ENCODE measurements at places on chromosomes 6 and 20.
A peak's percentile ranks its signal among the peaks of the same experiment; 100 is the strongest.

GRCh38 chr6:113856625-113857555, at the start of gene MARCKS:
Gene MARCKS, plus strand, starts transcription at chr6:113857345. Its CDS starts 401 bp downstream, at chr6:113857746.
- peak; percentile 95 for DNase-seq

DNA sequence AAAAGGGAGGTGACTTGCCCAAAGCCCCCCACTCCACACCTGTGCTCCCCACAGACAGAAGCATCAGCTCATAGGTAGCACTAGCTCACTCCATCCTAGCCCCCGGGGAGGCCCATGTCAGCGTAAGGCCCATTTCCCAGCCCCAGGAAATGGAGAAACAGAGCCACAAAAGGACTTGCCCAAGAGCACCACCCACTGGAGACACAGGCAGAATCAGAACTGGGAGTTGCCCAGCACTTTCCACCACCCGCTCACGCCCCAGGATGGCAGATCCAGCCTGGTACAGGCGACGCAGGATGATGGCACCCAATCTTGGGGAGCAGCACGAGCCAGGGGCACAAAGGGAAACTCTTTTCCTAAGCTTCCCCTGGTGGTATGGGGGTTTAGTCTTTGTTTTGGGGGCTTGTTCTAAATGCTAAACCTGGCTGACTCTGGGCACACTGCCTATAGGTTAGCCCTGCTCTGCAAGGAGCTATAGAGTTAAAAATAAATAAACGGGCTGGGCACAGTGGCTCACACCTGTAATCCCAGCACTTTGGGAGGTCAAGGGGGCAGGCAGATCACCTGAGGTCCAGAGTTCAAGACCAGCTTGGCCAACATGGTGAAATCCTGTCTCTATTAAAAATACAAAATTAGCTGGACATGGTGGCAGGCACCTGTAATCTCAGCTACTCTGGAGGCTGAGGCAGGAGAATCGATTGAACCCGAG, 11.8 kb downstream of the C20orf203 start:
- DNase-seq = no peak

DNA sequence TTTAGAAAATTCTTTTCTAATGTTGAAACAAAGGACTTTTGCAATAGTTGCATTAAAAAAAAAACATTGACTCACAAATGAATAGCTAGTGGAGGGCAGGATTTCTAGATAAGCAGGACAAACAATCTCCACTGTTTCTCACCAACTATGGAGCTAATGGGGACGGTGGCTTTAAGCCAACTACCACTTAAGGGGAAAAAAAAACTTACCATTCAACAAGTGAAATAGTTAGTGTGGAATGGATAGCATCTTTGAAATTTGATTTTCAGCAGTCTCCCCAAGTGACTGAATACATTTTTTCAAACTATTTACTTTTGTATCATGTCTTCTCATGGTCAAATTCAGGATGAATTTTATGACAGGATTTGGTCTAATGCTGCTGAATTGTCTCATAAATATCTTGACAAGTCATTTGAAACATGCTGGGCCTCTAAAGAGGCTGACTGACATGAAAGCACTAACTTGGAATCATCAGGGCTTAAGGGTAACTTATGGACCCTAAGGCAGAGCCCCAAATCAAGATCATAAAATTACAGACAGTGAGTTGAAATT, 100.5 kb downstream of the EYA4 start:
- DNase-seq = no peak

DNA sequence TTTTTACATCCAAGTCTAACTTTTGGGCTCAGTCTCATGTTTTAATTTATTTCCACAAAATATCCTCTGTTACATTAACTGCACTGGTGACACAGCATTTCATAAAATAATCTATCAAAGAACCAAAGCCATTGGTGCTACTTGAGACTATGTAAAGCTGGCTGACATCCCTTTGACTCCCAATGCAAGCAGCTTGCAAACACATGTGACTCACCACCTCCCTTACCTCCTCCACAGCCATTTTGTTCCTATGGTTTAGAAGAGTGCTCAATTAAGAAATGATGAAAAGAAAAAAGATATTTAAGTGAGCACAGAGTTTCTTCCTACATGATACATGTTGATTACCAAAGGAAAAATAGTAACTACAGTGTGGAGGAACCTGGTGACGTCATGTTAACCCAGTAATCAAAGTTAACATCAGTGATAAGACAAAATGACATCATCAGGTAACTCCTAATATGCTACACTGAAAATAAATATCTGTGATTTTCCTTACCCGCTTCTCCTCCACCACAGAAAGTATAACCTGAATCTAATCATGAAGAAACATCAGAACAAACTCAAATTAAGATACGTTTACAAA, 53.3 kb upstream of the LGSN start:
- no peak for DNase-seq

DNA sequence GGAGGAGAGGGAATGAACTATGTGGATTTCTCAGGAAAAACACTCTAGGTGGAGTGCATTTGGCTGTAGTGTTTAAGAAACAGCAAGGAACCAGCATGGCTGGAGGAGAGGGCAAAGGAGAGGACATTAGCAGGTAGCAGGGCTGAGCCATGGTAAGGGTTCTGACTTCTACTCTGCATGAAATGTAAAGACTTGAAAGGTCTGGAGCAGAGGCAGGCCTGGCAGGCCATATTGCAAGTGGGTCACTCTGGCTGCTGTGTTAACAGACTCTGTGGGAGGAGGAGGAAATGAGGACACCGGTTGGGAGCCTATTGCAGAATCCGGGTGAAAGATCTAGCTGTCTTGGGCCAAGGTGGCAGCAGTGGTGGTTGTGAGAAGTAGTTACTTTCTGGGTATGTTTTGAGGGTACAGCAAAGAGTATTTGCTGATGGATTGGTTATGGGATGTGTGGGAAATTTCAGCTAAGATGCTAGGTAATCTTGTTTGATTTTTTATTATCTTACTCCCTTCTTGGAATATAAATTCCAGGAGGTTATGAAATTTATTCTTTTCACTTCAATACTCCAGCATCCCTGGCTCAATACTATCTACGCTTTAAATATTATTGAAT, 115.9 kb upstream of the BCLAF1 start:
- peak; percentile 90 for DNase-seq

DNA sequence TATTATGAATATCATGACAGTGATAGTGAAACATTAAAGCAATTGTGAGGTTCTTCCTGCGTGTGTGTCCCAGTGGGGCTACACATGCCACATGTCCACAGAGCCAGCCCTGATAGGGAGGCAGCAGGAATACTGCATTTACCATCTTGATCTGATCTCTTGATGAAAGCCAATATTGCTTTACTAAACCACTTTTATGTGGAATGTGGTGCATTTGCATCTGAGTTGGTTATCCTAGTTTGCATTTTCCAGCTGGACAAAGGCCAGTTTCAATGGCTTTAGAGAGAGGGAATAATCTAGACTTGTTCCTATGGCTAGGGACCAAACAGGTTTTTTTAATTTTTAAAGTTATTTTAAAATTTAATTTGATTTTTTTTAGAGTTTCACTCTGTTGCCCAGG, 216.3 kb upstream of the FERMT1 start:
- no peak for DNase-seq

DNA sequence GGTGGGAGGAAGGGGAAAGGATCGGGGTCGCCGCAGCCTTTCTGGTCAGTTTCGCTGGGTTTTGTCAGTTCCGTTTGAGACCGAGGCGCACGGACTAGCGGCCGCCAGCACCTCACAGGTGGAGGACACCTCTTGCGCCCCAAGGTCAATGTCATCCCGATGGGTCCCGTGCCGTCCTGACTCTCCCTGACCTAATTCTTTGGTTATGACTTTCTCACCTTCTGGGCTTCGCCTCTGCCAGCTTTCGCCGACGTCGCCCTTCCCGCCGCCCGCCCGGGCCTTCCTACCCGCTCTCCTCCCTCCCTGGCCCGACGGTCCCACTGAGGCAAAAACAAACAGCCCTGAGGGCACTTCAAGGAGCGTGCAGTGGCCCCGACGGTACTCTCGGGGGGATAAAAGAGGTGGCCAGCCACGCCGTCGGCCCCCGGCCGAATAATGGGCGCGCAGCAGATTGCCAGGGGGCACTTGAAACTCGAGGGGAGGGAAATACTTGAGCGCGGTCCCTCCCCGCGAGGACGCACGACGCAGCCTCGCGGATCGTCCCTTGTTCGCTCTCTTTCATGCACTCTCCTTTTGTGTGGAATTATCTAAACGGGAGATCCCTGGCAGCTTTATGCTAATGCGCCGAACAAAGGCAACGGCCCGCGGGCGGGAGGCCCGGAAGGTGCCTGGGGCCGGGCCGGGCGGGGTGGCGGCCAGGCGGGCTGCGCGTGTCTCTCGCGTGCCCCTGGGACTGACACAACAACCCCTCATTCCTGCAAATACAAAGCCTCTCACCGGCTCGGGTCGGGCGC, 3.9 kb upstream of the INSM1 start:
- DNase-seq = no peak

DNA sequence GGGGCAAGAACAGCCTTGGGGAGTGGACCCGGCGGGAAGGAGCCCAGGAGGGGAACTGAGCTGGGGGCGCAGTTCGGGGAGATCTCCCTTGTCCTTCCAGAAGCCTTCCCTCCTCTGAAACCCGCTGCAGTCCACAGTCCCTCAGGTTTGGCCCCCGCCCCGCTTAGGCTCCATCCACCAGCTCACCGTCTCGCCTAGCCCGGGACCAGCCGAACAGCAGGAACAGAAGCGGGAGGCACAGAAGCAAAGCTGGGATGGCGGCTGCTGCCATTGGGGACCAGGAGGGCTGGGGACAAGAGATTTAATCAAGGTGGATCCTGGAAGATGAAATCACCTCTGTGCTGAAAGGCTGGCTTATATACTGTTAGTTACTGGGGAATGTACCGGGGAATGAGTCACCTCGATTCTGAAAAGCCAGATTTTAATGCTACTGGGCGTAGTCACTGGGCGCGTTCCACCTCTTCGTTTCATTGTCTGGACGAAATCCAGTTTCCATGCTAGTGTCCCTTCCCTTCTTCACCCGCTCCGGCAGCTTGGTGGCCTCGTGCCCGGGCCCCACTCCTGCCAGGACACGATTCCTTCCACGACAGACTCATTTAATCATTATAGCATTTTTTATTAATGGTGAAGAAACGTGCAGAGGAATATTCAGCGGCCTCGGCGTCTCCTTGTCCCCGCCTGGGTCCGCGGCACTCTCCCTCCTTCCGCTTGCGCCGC, at the start of gene RAET1L:
TSS of gene RAET1L (minus strand) at position 332 of the 717 bp plus-strand sequence. CDS start at position 271, 61 bp downstream.
- peak; percentile 48 for DNase-seq

DNA sequence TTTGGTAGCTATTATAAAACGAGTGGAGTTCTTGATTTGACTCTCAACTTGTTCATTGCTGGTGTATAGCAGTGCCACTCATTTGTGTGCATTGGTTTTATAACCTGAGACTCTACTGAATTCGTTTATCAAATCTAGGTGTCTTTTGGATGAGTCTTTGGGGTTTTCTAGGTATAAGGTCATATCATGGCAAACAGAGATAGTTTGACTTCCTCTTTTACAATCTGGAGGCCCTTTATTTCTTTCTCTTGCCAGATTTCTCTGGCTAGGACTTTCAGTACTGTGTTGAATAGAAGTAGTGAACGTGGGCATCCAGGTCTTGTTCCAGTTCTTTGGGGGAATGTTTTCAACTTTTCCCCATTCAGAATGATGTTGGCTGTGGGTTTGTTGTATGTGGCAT, 38.8 kb downstream of the SUMO4 start:
- DNase-seq = no peak

GRCh38 chr6:110116258-110116657, 63.2 kb downstream of the WASF1 start:
- no peak for DNase-seq

DNA sequence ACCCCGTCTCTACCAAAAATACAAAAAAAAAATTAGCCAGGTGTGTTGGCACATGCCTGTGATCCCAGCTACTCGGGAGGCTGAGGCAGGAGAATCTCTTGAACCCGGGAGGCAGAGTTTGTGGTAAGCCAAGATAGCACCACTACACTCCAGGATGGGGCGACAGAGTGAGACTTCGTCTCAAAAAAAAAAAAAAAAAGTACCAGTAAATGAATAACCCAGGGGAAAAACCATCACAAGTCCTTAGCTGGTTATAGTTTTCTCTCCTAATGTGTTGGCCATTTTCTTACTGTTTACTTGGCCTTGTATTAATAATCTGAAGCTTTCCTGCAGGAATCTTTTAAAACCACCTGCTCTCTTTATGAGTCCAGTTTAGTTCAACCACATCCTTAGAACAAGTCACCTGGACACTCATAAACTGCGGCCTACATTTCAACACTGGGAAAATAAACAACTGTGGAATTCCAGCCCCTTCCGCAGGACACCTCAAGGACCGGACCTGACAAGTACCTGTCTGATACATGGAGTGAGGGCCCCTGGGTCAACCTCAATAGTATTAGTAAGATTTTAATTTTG, 102.6 kb downstream of the ATP9A start:
- DNase-seq = no peak

DNA sequence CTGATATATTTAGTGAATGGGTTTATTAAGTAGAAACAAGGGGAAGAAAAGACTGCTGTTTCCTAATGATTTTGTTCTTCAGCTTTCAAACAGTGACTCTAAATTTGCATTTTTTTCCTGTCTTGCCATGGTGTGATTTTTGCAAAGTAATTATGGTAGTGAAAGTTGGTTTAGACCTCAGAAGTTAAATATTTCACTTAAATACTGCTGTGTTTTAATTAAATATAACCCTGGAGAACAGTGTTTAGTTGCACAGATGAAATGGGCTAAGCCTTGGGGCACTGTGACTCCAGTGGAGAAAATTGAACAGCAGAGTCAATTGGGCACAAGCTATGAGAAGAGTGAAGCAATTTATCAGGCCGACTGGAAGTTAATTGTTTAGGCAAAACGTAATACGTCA, 111.1 kb upstream of the MCHR2 start:
- no peak for DNase-seq

DNA sequence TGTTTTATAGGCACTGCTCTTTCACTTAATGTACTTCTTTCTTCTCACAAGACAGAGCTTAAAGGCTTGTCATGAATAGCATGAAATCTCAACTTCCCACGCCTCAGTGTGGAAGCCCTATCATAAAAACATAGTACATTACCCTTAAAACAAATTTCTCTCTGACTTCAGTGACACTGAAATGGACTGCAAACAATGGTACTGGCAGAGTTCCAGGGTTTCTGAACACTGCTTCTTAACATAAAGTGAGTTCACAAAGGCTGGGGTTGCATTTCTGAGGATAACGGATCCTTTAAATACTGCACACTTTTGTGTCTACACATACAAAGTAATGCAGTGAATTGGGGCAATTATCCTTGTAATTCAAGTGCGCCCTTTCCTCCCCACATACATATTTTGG, 32.3 kb upstream of the PLEKHG1 start:
- DNase-seq = no peak

GRCh38 chr6:146886587-146887446, 288.0 kb downstream of the ADGB start:
- DNase-seq = no peak

- DNase-seq = no peak
These were observed 2.5 kb downstream of the MTCH1 start for GRCh38 chr6:36983538-36983937.

GRCh38 chr20:35007413-35007812, 51.7 kb downstream of the MYH7B start:
- no peak for DNase-seq

GRCh38 chr20:1405801-1406200, 12.9 kb upstream of the FKBP1A start:
- DNase-seq = no peak

- DNase-seq = no peak
These were observed 37.9 kb downstream of the TRAM2 start for GRCh38 chr6:52538901-52539354.

- no peak for DNase-seq
These were observed 2.7 kb downstream of the BMP2 start for GRCh38 chr20:6769903-6770785.
